ENCODE measurements at places on chromosomes 3 and 15.

GRCh38 chr15:85580879-85581278 is 200.5 kb downstream of the AKAP13 start:
- no peak for DNase-seq

GRCh38 chr15:34628577-34629152 is 45.2 kb upstream of the GOLGA8B start:
- DNase-seq, result no peak

GRCh38 chr15:83869341-83869740 is 215.4 kb downstream of the ADAMTSL3 start:
- DNase-seq, result no peak

DNA sequence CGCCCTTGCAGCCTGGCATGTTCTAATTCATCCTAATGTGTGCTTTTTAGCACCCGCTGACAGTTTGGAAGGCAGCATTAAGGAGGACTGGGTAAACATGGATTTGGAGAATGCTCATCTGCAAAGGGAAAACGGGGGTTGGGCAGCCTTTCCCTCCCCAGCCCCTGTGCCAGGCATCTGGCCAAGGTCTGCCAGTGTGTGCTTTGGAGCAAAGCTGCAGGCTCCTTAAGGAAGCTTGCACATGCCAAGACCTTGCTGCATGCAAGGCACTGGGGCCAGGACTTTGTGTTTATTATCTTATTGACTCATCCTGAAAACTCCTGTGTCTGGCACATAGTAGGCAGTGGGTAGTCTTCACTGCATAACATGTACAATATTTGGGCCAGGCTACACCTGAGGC is 20.1 kb downstream of the FAM3D start:
- no peak for DNase-seq

DNA sequence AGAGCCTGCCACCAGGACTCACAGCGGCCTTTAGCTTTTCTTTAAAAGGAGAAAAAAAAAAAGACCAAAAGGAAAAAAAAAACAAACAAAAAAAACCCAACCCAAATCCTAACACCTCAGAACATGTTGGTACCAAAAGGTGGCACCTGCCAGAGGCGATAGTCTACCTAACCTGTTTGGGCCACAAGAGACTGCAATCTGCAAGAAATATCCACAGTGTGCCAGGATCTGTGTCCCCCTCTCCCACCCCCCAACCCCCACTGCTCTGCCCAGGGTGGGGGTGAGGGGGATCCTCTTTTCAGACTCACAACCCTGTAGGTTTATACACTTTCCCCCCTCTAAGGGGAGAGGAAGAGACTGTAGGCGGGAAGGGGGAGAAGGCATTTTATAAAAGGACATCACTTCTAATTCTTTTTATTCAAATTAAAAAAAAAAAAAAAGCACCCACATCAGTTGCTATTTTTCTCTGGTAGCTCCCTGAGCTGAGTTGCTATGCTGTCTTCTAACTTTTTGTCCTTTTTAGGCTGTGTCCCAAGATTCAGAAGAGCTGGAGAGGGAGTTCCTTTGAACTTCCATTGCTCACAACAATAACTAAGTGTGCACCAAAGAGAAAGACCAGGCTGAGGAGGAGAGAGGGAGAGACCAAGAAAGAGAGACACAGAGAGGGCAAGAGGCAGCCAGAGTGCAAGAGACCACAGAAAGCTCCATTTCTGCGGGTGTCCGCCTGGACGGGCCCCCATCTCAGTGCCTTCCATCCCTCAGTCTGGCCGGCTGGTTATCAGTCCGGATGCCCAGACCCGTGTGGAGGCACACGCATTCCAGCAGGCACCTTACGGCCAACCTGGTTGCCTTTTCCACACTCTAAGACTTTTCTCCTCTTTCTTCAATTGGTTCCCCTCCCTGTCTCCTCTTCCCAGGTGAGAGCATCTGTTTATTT is 48.9 kb downstream of the TLE3 start:
- DNase-seq, result no peak

- no peak for DNase-seq
Measured at GRCh38 chr15:50440932-50441331, 16.7 kb downstream of the USP8 start.

DNA sequence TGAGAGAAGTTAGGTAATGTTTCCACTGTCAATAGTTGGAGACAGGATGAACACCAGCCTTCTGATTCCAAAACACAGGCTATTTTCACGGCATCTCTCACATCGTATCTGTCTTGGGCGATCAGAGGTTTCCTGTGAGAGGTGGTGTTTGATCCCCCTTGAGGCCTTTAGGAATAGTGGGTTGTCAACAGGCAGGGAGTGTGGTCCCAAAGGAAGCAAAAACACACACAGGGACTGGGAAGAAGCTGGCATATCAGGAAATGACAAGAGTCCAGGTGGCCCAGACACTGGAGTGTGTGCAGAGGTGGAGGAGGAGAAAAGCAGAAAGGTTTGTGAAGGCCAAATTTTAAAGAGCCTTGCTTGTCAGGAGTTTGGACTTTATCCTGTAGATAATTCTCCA is 6.6 kb upstream of the MAGEF1 start:
- DNase-seq, result no peak

GRCh38 chr3:126992216-126992615 is 9.3 kb downstream of the PLXNA1 start:
- DNase-seq, result no peak

DNA sequence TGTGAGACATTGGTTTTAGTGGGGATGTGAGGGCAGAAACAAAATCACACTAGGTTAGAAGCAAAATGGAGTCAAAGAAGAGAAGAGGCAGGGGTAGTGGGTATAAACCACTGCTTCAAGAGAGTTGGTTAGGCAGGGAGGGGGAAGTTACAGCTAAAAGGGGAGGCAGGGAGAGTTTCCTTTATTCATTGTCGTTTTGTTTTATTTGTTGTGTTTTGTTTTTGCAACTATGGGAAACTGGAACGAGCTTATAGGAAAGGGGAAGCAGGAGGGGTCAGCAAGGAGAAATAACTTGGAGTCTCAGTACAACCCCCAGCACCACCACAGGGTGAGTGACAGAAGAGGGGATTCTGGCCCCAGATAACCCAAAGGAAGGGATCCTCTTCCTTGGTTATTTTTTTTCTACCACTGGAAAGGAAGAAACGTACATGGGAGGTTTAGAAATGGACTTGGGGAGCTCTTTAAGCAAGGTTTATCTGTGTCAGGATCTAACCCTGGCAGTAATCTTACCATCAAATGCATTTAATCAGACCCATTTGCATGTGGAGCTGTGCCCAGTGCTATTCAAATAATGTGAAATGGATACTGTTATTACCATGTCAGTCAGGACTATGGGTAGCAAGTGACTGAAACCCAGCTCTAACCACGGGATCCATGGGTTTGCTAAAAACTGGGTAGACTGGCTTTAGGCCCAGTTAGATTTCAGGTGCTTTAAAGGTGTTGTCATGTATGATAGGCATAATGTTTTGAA is 68.7 kb downstream of the CCNL1 start:
- no peak for DNase-seq

DNA sequence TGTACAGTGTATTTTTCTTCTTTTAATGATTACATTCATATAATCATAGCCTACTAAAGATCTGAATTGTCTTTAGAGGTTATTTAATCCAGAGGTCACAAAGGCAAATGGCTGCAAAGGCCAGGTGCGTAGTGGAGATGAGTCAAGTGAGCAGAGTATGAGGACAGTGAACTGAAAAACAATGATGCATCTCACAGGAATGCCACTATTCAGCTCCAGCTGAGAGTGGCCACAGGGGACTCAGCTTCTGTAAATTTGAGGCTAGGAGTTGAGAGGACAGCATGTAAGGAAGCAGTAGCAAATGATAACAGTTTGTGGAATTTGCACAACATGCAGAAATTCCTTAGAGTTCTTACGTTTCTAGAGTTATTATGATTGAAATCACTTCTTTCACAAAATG is 50.4 kb downstream of the COL6A5 start:
- DNase-seq, result no peak

DNA sequence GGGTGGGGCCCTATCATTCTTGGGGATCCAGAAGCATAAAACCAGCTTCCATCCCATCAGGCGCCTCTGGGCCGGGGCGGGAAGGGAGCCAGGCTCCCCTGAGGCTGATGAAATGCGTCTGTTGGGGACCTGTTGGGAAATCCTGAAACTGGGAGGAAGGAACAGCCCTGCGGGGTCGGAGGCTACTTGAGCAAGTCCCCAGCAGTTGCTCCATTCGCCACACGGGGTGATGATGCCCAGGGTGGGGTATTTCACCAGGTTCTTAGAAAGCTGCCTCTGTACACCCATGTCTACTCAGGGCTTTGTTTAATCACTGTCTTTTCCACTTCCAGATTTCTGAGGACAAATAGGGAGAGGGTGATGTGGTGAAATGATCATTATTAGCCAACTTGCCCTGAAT is 25.4 kb upstream of the TSEN2 start:
- DNase-seq, result no peak

GRCh38 chr15:36883713-36884517 is 216.4 kb downstream of the MEIS2 start:
- no peak for DNase-seq

DNA sequence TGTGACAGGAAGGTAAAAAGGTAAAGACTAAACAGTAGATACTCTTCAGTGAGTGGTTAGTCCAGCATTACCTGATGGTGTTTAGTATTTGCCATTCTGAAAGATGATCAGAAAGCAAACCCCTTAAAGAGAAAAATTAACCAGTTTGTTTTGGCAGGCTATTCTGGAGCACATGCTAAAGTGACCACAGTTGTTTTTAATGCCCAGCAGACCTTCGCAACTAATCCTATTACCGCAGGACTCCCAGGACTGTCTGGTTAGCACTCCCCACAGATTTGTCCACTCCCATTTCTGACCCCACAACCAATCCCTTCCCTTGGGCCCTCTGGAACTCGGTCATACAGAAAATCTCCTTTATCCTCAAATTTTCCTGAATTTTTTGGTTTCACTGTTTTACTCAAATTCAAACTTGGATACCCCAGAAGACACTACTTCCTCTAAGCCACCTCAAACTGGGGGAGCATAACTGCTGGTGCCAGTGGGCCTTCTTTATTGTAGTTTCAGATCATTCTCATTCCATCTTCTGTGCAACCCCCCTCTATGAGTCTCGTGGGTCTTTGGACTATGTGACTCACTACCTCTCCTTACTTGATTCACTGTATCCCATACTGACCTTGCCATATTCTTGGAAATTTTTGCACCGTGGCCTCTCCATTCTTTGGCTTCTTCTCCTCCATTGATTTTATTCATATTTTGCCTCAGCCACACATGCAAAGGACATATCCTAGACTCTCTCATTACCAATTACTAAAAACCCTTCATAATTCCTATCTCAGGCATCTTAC is 104.4 kb downstream of the RBMS3 start:
- DNase-seq, result peak; percentile 29

DNA sequence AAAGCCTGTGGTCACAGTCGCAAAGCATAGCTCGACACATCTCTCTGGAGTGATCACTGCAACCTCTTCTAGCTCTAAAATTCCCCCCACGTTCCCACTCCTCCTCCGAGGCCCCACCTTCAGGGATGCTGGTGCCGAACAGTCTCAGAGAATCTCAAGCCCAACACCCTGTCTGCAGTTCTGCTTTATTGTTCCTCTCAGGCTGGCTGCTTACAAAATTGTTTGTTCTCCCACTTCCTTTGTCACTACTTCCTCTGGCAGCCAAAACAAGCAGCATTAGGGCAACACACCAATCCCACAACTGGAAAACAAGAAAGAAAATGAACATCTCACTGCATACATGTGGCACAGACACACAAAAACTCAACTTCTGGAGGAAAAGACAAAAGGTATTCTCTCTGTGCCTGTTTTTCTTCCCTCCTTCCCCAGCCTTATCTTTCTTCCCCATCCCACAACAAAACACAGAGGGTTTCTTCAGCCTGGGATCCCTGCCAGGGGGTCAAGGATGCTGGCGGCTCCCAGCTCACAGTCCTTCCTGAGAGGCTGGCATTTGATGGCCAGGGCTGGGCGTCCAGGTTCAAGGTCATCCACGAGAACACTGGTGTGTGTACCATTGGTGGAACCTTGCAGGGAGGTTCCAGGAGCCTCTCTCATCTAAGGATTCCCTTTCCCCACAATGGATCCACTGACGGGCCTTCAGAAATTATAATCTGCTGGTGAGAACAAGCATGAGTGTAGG is 108.4 kb downstream of the TMCO5A start:
- no peak for DNase-seq

- DNase-seq, result no peak
Measured at GRCh38 chr15:49464522-49464921, 41.5 kb downstream of the FGF7 start.

- DNase-seq, result no peak
Measured at GRCh38 chr15:38024293-38025091, 90.1 kb downstream of the TMCO5A start.

DNA sequence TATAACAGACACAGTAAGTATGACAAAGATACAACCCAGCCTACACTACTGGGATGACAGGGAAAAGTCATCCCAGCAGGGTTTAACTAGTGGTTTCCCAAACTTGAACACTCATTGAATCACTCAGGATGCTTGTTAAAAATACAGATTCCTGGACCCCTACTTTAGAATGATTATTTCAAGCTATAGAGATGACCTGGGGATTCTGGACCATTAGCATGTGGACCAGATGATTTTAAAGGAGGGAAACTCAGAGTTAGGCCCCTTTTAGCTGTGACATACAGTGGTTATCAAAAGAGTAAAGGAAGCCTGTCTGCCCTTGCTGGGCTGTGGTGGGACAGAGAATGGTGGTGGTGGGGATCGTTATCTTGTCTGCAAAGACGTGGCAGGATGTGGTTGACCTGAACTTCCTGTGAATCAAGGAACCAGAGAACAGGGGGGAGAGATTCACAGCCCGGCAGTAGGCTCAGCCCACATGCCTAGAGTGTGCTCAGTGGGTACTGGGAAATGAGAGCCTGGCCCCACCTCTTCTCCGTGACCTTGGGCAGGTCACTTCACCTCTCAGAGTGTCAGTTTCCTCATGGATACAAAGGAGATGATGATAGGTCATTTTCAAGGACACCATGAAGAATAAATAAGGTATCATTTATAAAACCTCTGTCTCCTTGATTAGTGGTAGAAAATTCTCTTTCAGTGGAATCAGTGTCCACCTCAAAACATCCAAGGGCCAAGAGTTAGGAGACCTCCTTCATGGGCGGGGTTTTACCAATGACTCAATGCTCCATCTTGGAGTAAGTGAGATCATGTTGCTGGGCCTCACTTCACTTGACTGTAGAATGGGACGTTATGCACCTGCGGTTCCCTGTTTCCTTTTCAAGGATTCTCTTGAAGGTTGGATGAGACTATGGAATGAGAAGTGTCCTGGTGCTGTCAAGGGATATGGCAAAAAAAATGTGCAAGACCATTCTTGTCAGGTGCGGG is 306.5 kb downstream of the RPLP1 start:
- DNase-seq, result no peak

Measured in GM04503 (cell line).